ENCODE measurements at places on chromosomes 1 and 21.

DNA sequence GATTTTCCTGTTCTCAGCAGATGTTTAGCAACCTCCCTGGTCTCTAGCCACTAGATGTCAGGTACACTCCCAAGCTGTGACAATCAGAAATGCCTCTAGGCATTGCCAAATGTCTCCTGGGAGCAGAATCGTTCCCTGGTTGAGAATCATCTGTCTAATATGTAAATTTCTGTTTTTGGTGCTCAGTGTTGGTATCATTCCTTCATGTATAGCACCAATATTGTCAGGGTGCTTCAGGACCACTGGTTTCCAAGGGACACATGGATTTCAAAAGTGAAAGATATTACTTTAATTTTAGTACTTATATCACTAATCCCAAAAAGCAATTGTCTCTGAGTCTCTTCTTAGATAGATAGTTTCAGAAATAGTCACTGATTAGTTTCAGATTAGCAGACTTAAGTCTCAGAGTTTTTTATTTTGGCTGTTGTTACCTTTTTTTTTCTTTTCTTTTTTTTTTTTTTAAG, 160.1 kb downstream of the PTPRC start:
- DNase-seq: peak; percentile 33

DNA sequence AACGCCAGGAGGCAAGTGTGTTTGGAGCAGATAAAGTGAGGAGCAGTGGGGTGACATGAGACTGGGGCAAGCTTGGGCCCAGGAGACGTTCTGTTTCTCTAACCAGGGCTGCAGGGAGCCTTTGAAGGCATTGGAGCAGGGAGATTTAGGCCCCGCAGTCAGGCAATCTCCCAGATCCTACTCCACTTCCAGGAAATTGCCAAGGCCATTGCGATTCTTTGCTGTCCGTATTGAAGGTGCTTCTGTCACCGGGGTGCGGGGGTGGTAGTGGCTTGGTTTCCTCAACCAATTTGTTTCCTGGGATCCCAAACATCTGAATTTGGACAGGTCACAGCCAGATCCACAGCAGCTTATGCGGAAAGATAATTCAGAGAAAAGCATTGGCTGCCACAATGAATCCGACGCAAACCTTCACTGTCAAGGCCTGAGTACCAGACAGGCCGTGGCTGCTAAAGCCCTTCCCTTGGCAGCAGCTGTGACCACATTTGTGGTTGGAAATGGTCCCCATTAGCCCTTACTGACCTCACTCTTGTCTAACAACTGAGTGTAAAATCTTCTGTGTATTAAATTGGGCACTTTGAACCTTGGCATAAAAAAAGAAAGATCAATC, 385.6 kb downstream of the PTPRU start:
- no peak for DNase-seq

DNA sequence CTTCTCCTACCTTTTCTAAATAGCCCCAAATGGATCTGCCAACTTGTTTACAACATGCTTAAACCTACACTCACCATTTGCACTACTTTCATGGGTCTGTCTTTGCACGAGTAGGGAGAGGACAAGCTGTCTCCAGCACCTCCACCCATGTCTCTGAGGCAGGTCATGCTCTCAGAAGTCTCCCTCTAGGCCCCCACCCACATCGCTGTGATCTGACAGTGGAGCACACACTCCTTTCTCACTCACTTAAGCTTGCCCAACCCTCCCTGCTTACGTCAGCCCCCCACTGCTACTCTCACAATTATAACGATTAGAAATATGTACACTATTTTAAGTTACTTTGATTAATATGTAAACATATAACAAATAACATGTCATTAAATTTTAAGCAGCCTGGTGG, 141.1 kb downstream of the KCNH1 start:
- no peak for DNase-seq

DNA sequence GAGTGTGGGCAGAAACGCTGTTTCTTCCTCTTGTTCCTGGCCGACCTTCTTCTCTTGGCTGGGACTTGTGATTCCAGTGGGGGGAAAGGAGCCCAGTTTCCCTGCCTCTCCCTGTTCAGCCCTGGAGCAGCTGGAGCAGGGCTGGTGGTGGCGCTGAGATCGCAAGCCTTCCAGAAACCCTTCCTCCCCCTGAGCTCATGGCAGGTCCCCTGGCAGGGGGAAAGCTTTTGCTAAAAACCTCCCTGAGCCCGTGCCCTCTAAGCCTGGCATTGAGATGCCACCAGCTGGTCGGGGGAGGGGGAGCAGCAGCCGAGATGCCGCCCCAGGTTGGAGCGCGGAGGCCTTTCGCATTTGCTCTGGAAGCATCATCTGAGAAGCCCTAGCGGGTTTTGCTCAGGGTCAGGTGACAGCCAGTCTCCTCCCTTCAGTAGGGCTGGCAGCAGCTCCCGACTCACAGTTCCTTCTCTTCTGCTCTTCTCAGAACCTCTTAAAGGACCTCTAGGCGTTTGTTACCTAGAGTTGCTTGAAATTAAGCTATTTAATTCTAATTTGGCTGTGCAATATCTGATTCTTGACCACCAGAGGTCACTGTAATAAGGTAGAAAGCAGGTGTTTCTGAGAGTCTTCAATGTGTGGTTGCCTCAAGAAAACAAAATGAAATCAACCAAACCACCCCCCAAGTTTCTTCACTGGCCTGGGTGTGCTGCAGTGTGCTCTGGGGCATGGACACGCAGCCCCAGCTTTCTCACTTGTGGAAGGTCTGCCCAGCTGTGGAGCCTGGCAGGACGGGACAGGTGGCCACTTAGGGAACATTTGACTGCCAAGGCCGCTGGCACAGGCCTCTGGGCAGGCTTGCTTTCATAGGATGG, 257.3 kb downstream of the CAMTA1 start:
- DNase-seq: peak; percentile 41

DNA sequence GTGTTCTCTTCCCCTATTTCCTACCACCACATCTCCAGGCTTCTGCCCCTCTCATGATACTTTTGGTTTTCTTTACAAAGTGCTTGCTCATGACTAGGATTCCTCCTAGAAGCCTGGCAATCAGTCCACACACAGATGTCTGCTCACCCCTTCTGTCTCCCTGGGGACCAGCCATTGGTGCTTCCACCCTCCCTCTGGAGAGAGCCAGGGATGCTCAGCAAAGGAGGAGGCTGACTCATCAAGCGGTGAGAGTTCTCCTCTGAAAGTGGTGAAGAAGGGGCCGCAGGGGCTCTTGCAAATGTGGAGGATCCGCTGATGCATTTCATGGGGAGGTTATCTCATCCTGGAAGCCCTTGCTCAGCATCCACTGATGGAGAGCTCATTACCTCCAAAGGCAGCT, 14.5 kb downstream of the NT5C1A start:
- peak; percentile 28 for DNase-seq
